ENCODE measurements at places on chromosomes 6 and 20. TPM values are rescaled to one million over a fixed set of nuclear protein-coding genes. Genes with fewer than 3 reads are reported as not detected.
A peak's percentile ranks its signal among the peaks of the same experiment; 100 is the strongest.

The NKAIN4 gene
- not detected for total RNA-seq

The ZHX3 gene
- 38.5 TPM for total RNA-seq

GRCh38 chr6:31170600-31170881, at the start of gene POU5F1:
Gene POU5F1 (minus strand): TSS chr6:31170682. CDS start chr6:31170620, 62 bp downstream.
- DNase-seq = no peak

- peak; percentile 3 for DNase-seq
Observed at GRCh38 chr6:128036808-128037570, 136.1 kb upstream of the THEMIS start.

GRCh38 chr6:163651915-163652668, 237.6 kb downstream of the QKI start:
- DNase-seq = peak; percentile 51

Measured in GM23248 (cell line).